ENCODE measurements at places on chromosomes 2 and 18.
A peak's percentile ranks its signal among the peaks of the same experiment; 100 is the strongest.

DNA sequence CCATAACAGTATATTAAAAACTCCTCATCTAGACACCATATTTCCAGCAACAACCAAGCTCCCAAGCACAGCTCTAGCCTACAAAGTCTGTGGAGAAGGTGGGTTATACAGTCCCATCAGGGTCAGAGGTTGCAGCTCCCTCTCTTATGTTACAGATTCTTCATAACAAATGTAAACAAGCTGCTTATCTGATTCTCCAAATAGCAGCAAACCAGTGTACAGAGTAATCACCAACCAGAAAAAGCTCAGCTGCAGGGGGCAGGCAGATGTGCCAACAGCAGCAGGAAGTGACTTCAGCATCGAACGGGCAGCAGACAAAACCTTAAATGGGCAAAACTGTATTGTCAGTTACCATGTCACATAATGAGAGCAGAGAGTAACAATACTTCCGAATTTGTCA lies 52.9 kb upstream of the NABP1 start:
- H3K27ac ChIP-seq = no peak overlapping the region
- H3K27me3 ChIP-seq = no peaks in the 10 kb centered on the region
- H3K4me1 ChIP-seq = no peaks in the 10 kb centered on the region

GRCh38 chr2:18047896-18048657 lies 169.6 kb downstream of the KCNS3 start:
- H3K36me3 ChIP-seq = no peaks in the 10 kb centered on the region
- no peak for DNase-seq
- no peaks in the 10 kb centered on the region for H3K27me3 ChIP-seq
- H3K27ac ChIP-seq = no peak overlapping the region
- no peak overlapping the region for H3K4me3 ChIP-seq
- no peaks in the 10 kb centered on the region for H3K4me1 ChIP-seq

GRCh38 chr18:2618009-2618408 lies 37.5 kb upstream of the SMCHD1 start:
- no peaks in the 10 kb centered on the region for H3K27me3 ChIP-seq
- H3K36me3 ChIP-seq = peaks cover 7% of the 10 kb centered on the region
- H3K4me3 ChIP-seq = no peak overlapping the region
- no peak overlapping the region for H3K27ac ChIP-seq
- no peak for DNase-seq
- no peaks in the 10 kb centered on the region for H3K4me1 ChIP-seq

GRCh38 chr2:185044323-185044874 lies 446.1 kb downstream of the ZNF804A start:
- H3K27ac ChIP-seq = no peak overlapping the region
- H3K4me3 ChIP-seq = no peak overlapping the region
- no peaks in the 10 kb centered on the region for H3K4me1 ChIP-seq
- DNase-seq = no peak
- no peaks in the 10 kb centered on the region for H3K36me3 ChIP-seq

- no peak for DNase-seq
- no peaks in the 10 kb centered on the region for H3K27me3 ChIP-seq
- no peak overlapping the region for H3K4me3 ChIP-seq
- no peaks in the 10 kb centered on the region for H3K36me3 ChIP-seq
- H3K27ac ChIP-seq = no peak overlapping the region
These were observed 74.4 kb downstream of the MEIS1 start for GRCh38 chr2:66509326-66509811.

DNA sequence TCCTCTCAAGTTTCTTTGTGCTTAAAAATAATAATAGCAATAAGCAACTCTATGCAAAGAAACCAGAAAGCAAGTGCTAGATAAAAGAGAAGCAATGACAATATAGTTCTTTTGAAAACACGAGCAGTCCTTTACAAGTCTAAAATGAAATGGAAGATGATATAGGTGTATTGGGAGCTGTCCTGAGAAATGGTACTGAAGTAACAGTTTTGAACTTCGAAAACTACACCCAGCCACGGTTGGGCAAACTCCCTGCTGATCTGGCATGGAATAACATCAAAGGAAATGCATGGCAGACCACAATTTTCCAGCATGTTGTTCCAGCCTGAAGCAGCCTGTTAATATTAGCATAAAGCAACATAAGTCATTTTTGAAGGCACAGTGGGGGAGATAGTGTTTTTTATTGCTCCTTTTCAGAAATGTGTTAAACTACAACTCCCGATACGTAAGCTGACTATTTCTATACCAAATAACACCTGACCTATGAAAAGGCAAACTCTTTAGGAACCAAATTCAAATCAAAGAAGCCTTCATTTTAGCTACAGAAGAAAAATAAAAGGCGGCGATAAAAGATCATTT lies 596.1 kb upstream of the KLHL29 start:
- no peak for DNase-seq
- H3K4me3 ChIP-seq = no peak overlapping the region
- H3K36me3 ChIP-seq = no peaks in the 10 kb centered on the region
- no peaks in the 10 kb centered on the region for H3K27me3 ChIP-seq

DNA sequence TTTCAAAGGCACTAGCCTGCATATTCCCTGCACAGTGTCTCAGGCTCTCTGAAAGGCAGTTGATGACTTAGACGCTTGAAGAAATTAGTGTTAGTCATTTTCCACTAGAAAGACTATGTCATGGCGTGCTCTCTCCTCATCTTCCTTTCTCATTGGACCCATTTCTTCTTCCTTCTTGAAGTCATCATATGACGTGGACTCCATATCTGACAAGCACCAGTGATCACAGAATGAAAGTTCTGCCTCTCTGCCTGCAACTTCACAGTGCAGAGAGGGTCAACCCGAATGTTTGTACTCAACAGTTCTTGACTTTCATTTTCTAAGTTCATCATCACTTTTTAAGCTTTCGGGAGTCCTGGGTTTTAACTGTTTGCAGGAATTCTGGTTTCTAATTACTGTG lies 63.7 kb upstream of the CYRIA start:
- no peak overlapping the region for H3K4me3 ChIP-seq
- no peak overlapping the region for H3K27ac ChIP-seq
- peaks cover 3% of the 10 kb centered on the region for H3K27me3 ChIP-seq
- DNase-seq = no peak
- no peaks in the 10 kb centered on the region for H3K4me1 ChIP-seq

GRCh38 chr2:382728-383022 lies 94.8 kb upstream of the ALKAL2 start:
- H3K27me3 ChIP-seq = no peaks in the 10 kb centered on the region
- no peaks in the 10 kb centered on the region for H3K4me1 ChIP-seq
- no peaks in the 10 kb centered on the region for H3K36me3 ChIP-seq
- H3K4me3 ChIP-seq = no peak overlapping the region
- no peak overlapping the region for H3K27ac ChIP-seq
- DNase-seq = no peak

DNA sequence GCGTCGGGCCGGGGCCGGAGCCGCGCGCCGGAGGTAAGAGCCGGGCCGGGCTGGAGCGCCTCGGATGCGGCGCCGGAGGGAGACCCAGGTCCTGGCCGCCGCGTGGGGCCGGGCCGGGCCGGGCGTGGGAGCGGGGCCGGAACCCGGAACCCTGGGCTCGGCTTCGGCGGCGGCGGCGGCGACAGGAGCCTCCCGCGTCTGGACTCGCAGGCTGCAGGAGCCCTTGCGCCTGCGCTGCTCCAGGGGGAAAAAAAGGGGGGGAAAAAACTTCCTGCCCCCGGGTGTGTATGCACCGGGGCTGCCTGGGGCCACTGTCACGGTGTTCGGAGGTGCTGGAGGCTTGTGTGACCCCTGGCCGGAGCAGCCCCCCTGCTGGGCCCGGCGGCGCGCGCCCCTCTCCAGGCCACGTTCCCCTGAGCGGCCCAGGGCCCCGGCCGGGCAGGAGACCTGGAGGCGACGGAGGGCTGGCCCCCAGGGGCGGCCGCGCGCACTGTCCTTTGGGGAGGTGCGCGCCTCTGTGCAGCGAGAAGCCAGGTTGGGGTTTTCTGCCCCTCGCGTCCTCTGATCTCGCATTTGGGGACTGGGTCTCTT lies 864 bp downstream of the KLHL29 start:
- H3K27me3 ChIP-seq = peaks cover 16% of the 10 kb centered on the region
- H3K4me3 ChIP-seq = peak overlapping the region; percentile 99
- DNase-seq = peak; percentile 37

GRCh38 chr2:158242280-158242679 lies 140.6 kb downstream of the UPP2 start:
- no peaks in the 10 kb centered on the region for H3K27me3 ChIP-seq
- no peak overlapping the region for H3K4me3 ChIP-seq
- no peaks in the 10 kb centered on the region for H3K36me3 ChIP-seq
- no peaks in the 10 kb centered on the region for H3K4me1 ChIP-seq

DNA sequence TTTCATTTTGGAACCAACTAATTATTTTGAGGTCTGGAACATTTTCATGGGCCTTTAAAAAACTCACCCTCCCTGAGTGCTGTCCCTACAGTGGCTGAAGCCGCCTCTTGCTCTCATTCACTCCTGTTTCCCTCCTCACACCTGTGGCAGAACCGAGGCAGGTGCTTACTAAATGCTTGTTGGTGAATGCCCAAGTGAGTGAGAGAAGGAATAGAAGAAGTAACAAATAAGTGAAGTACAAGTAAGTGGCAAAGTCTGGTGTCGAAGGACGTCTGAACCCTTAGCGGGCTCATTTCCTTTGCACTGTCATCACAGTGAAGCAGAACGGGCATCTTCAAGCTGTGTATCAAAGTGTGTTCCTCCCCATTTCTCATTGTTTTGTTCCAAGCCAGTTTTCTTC lies 135.2 kb downstream of the RHBDD1 start:
- no peak overlapping the region for H3K4me3 ChIP-seq
- no peaks in the 10 kb centered on the region for H3K4me1 ChIP-seq
- no peaks in the 10 kb centered on the region for H3K27me3 ChIP-seq

DNA sequence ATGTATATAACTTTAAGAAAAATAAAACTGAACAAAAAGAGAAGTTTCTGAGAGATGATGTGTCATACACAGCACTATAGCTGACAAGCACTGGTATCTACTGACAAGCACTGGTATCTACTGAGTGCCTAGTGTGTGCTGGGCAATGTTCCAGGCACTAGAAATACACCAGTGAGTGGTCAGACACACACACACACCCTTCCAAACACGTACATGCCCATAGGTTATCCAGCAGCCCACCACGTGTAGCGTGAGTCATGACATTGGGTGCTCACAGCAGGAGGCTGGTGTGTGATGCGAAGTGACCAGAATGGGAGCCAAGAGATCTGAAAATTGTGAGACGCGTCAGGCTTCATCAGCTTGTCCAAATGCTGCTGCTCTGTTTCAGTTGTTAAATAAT lies 12.2 kb upstream of the GNAL start:
- no peaks in the 10 kb centered on the region for H3K36me3 ChIP-seq
- H3K27me3 ChIP-seq = peaks cover 2% of the 10 kb centered on the region
- no peak overlapping the region for H3K27ac ChIP-seq
- no peaks in the 10 kb centered on the region for H3K4me1 ChIP-seq
- no peak overlapping the region for H3K4me3 ChIP-seq
